ENCODE measurements at places on chromosomes 7 and 10. TPM values are rescaled to one million over a fixed set of nuclear protein-coding genes. Genes with fewer than 3 reads are reported as not detected.
A peak's percentile ranks its signal among the peaks of the same experiment; 100 is the strongest.

The CHCHD1 gene
- 48.9 TPM for polyA plus RNA-seq

The MPP7 gene
- 6.7 TPM for polyA plus RNA-seq

The CDK6 gene
- polyA plus RNA-seq = 50.2 TPM

The FAM237B gene
- 0.04 TPM for polyA plus RNA-seq

The VSTM2A gene
- polyA plus RNA-seq = not detected

The AZGP1 gene
- 0.57 TPM for polyA plus RNA-seq

The YAE1 gene
- not detected for polyA plus RNA-seq

The SFTPA2 gene
- not detected for polyA plus RNA-seq

The CACNA2D1 gene
- 163 TPM for polyA plus RNA-seq

The PRR15 gene
- 0.10 TPM for polyA plus RNA-seq

The CALY gene
- not detected for polyA plus RNA-seq

The TAF3 gene
- polyA plus RNA-seq = 5.6 TPM

The PPP1R3C gene
- polyA plus RNA-seq = 192 TPM

The PAX4 gene
- not detected for polyA plus RNA-seq

The IL2RA gene
- polyA plus RNA-seq = not detected

DNA sequence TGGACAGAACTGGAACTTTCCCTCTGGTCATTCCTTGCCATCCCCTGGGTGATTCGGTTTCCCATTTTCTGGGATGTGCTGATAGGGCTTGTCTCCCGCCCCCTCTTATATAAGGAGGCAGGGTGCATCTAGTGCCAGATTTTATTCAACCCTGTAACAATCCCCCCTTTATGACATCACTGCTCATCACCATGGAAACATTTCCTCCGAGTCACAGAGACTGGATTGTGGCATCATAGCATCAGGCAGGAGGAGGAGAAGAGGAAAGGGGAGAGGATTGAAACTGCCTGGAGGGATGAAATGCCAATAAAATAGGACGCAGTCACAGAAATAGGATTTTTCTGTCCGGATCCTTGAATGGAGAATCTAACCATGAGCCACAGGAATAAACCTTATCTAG, 25.0 kb downstream of the SORCS3 start:
- no peak for DNase-seq

GRCh38 chr10:111706331-111706730, 477.2 kb downstream of the GPAM start:
- no peak for DNase-seq

DNA sequence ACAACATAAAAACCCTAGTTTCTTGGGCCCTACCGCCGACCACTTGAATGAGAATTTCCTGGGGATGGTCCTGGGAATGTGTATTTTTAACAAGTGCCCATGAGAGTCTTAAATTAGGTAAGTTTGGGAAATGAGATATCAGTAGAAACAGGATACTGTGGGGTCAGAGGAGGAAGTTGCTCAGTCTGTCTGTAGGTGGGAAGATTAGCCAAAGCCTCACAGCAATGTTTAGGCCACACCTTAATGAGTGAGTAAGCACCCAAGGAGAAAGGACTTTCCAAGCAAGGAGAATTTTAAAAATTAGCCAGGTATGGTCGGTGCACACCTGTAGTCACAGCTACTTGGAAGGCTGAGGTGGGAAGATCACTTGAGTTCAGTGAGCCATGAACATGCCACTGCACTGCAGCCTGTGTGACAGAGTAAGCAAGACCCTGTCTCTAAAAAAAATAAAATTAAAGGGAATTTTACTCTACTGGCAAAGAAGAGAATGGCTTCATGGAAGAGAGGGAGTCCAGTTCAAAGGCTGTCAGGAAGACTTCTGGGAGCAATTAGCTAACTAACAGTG, 31.9 kb downstream of the PAPSS2 start:
- DNase-seq = no peak

- no peak for DNase-seq
Observed at GRCh38 chr10:115171392-115171960, 78.3 kb downstream of the ATRNL1 start.

DNA sequence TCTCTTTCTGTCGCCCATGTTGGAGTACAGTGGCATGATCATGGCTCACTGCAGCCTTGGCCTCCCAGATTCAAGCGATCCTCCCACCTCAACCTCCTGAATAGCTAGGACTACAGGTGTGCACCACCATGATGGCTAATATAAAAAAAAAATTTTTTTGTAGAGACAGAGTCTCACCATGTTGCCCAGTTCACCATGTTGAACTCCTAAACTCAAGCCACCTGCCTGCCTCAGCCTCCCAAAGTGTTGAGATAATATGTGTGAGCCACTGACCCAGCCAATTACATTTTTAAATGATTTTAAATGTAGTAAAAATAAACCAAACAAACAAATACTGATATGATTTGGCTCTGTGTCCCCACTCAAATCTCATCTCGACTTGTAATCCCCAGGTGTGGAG, 101.7 kb upstream of the LEP start:
- DNase-seq = no peak

- DNase-seq = peak; percentile 46
Observed at GRCh38 chr10:75803816-75804552, 372.6 kb downstream of the LRMDA start.

- DNase-seq = no peak
Observed at GRCh38 chr7:80588591-80588990, 49.9 kb upstream of the CD36 start.

- DNase-seq = no peak
Observed at GRCh38 chr10:71974489-71975021, 10.4 kb downstream of the CHST3 start.

- DNase-seq = no peak
Observed at GRCh38 chr10:132355754-132356153, 23.8 kb downstream of the LRRC27 start.

DNA sequence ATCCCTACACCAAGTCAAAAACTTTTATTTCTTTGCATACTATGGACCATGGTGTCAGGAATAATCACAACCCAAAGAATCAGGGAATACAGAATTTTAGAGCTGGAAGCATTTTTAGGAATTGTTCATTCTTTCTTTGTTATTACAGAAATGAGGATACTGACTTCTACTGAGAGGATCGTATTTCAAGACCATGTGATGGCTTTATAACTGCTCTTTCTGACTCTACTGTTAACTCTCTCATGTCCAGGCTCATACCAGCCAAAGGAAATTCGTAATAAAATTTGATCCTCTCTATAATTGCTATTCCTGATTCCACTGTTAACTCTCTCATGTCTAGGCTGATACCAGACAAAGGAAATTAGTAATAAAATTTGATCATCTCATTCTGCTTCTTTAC, 1050.9 kb upstream of the C7orf33 start:
- no peak for DNase-seq

DNA sequence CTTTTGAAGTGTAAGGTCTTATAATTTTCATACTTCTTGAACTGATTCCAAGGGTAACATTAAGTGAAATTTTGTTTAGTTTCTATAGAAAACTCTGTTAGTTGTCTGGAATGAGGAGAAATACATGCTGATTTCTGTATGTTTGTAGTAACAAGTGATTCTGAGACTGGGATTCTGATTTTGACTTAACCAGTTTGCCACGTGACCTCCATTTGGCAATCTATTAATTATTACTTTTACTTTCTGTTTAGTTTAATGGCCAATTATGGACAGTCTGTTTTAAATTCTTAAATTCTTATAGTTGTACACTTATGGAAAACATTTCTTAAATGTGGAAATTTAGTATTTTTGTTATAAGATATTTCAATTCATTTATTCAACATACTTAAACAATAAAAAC, 163.1 kb downstream of the ADK start:
- no peak for DNase-seq

DNA sequence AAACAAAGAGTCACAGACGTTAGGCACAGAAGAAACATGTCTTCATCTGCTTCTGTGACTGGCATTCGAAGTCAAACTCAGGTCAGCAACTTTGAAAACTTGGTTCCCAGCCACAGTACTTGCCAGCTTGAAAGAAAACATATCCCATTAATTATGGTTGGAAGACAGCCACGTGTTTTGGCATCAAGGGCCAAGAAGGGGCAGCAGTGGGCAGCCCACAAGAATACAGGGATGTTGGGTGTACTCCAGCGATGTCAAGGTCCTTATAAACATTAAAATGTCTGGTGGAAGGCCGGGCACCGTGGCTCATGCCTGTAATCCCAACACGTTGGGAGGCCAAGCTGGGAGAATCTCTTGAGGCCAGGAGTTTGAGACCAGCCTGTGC, 29.5 kb downstream of the JCAD start:
- no peak for DNase-seq

- DNase-seq = no peak
Observed at GRCh38 chr10:7901256-7901655, 83.0 kb downstream of the TAF3 start.

GRCh38 chr7:143042790-143043271, 9.3 kb upstream of the OR6V1 start:
- DNase-seq = no peak

DNA sequence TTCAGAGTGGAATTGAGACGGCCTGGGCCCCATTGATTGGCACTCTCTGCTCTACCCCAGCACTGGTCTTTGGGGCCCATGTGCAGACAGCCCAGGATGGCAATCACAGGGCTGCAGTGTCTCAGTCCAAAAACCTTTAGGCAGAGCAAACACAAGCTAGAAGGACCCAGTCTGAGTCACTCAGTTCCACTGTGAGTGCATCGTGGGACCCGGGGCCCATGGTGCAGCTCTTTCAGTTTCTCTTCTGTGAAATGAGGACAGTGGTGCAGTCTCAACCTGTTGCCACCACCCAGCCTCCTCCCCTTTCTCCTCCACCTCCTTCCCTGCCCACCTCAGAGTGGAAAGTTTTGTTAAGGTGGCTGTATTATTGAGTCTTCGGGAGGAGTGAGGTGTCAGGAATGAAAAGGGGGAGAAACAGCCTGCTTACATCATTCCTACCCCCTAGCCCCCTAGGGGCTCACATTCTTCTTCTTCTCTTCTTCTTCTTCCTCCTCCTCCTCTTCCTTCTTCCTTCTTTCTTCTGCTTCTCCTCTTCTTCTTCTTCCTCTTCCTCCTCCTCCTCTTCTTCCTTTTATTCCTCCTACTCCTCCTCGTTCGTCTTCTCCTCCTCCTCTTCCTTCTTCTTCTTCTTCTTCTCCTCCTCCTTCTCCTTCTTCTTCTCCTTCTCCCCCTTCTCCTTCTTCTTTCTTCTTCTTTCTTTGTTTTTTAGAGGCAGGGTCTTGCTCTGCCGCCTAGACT, 19.5 kb upstream of the CARD11 start:
- DNase-seq = no peak

- no peak for DNase-seq
Observed at GRCh38 chr7:7869036-7869435, 99.6 kb upstream of the GLCCI1 start.

GRCh38 chr7:97671571-97671970, 60.3 kb upstream of the TAC1 start:
- DNase-seq = no peak

DNA sequence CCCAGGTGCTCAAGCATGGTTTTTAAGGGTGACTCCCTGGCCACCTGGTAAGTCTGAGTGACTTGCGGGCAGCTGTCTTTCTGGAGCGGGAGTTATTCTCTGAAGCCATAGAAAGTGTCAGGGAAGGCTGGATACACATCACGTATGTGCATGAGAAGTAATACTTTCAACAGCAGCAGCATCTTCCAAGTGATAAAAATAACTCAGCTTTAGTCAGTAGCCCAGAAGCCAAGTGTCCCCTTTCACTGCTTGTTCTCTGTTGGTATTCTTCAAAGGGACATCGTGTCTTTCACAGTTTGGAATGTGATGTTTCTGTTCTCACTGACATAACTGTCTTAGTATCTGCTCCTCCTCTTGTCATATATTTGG, 97.6 kb downstream of the KIAA1217 start:
- DNase-seq = no peak

GRCh38 chr7:88307823-88308222, 1.1 kb upstream of the STEAP4 start:
- DNase-seq = no peak

- no peak for DNase-seq
Observed at GRCh38 chr7:35753761-35754603, 46.9 kb upstream of the SEPTIN7 start.

DNA sequence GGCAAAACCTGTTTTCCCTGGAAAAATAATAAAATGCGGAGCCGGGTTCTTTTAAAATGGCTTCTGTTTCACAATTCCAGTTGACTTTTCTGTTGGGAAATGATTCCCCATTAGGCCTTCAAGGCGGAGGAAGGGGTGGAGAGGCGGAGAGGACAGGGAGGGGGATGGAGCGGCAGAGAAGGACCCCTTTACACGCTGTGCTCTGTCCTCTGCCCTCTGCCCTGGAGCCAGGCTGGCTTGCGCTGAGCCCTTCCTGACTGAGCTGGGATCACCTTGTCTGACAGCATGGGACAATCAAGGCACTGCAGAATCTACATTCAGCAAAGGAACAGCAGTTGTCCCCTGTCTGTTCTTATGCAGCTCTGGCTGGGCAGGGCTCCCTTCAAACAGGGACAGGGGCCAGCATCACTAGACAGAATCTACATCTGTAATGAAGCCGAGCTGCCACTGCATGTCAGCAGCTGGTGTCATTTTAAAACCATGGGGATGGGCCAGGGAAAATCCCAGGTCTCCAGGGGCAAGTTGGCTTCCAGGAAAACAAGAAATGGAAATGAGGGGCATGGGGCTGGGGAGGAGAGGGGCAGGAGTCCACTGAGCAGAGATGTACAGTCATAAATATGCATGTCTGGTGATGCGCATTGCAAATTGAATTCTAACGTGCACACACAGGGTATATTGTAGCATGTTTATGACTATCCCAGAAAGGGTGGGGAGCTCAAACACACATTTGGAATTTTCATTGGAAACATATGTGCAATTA, 120.0 kb downstream of the MKX start:
- DNase-seq = peak; percentile 39

GRCh38 chr7:154994996-154995395, 7.9 kb downstream of the PAXIP1 start:
- DNase-seq = no peak

DNA sequence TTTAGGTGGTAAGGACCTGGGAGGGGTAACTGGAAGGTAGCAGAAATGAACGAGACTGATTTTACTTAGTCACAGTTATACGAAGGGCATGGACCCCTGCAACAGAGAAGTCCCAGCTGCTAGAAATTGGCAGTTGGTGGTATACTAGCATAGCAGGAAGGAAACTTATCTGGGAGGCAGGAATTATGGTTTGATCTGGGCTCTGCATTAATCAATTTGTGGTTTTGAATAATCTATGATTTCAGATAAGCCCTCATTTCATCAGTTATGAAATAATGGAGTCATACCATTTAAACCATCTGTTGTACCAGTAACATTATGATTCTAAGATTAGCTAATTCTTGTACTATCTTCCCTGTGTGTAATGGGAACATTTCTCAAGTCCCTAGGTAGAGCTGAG, 54.0 kb upstream of the TMEM229A start:
- DNase-seq = no peak

- no peak for DNase-seq
Observed at GRCh38 chr10:117555017-117555416, 12.5 kb downstream of the EMX2 start.

DNA sequence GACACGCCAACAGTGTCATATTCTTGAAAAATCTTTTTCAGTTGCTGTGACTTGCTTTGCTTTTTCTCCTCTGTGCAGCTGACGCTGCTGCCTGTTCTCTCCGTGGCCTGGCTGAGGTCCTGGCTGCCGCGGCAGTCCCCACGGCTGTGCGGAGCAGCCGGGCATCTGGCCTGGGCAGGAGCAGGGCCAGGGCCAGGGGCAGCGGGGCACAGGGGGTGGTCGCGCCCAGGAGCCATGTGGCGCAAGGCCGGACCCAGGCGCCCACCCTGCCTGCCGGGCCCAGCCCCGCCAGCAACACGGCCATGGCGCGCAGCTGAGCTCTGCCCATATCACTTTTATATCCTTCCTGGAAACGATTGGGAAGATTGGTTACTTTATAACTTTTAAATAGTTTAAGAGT, 109.4 kb upstream of the ACBD5 start:
- DNase-seq = no peak

All from muscle of arm (tissue), 14 donors.